ENCODE measurements at places on chromosomes 6 and 20. TPM values are rescaled to one million over a fixed set of nuclear protein-coding genes. Genes with fewer than 3 reads are reported as not detected.

- no peaks in the 10 kb centered on the region for H3K36me3 ChIP-seq
- DNase-seq, result no peak
- H3K4me3 ChIP-seq, result no peak overlapping the region
- H3K27ac ChIP-seq, result no peak overlapping the region
- peaks cover 2% of the 10 kb centered on the region for H3K4me1 ChIP-seq
- H3K27me3 ChIP-seq, result no peaks in the 10 kb centered on the region
These were observed 231.5 kb upstream of the ID4 start for GRCh38 chr6:19605624-19606023.

KHDC1L gene
- total RNA-seq, result not detected

HLA-DPA1 gene
- 6.2 TPM for total RNA-seq

NRM gene
- total RNA-seq, result 7.4 TPM

- H3K27me3 ChIP-seq, result no peaks in the 10 kb centered on the region
- H3K4me3 ChIP-seq, result peak overlapping the region; percentile 72
- peak; percentile 18 for DNase-seq
- peaks cover 88% of the 10 kb centered on the region for H3K4me1 ChIP-seq
- H3K27ac ChIP-seq, result peak overlapping the region; percentile 91
These were observed 501 bp downstream of the PLCG1 start for GRCh38 chr20:41137614-41138474.

DNA sequence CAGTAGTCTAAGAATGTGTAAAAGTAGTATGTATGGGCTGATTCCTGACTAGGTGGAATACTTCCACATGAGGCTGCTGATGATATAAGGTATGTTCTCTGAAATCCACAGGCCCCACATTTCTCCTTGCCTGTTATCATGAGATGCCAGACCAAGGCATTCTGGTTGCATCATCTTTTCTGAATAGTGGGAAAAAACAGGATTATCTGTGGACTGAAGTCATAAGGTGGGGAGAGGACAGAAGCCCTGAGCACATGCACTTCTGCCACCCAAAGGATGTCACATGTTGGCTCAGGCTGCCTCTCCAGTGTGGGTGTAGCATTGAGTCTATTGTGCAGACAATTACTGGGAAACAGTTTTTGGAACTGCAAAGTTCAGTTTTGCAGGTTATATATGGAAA is 184.5 kb upstream of the RAB32 start:
- H3K4me3 ChIP-seq, result no peak overlapping the region
- H3K27ac ChIP-seq, result no peak overlapping the region
- H3K27me3 ChIP-seq, result no peaks in the 10 kb centered on the region
- no peaks in the 10 kb centered on the region for H3K36me3 ChIP-seq
- no peak for DNase-seq
